ENCODE measurements at places on chromosomes 16 and 17.

DNA sequence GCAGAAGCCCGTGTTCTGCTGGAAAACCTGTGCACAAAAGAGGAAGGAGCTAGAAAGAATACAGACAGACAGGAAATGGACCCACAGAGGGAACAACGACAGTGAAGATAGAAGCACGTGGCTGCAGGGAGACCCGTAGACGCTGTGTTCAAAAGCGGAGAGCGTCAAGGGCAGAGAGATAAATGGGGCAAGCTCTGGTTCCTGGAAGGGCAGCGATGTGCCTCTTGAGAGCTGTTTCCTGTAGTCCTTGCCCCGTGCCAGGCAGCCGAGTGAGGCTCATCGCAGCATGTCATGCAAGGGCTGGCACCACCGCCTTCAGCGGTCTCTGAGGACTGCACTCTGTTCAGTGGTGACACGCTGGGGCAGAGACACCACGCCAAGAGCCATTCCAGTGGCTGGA, 43.6 kb upstream of the CACNG5 start:
- peak; percentile 52 for DNase-seq

DNA sequence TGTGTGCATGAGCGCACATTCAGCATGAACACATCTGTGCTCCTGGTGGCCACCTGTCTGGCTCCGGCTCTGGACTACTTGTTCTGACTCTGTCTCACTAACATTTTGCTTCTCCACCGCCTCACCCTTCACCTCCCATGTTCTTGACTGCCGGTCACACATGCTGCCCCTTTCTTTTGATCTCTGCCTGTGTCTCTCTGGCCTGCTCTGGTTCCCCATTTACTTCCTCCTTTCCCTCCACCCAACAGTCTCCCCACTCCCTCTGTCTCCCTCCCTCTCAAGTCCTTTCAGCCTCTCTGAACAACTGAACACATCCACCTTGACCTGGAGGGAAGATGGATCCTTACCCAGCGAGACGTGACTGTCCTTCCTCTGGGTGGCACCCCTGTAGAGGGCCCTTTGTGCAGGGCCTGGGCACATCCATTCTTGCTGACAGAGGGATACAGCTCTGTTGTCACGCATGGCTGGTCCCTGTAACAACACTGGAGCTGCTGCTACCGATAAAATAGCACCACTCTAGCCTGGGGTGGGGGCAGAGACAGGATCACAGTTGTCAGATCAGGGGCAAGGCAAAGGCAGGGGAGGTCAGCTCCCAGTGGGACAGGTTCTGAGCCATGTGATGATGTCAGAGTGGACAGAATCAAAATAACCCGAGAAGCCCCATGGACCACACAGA, 11.0 kb downstream of the ZSCAN32 start:
- DNase-seq = no peak

- DNase-seq = no peak
Observed at GRCh38 chr16:30049871-30050270, 15.7 kb upstream of the ALDOA start.

- no peak for DNase-seq
Observed at GRCh38 chr17:52147872-52148271, 10.6 kb downstream of the CA10 start.

DNA sequence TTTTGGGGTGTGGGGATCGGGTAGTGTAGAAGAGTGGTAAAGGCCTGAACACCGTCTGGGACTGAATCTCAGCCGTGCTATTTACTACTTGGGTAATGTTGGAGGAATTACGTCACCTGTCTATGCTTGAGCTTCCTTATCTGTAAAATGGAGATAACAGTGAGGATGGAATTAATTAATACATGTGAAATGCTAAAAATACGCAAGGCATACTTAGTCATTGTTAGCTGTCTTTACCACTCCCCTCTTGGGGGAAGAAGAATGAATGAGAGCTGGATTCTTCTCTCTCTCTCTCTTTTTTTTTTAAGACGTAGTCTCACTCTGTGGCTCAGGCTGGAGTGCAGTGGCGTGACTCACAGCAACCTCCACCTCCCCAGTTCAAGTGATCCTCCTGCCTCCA, 41.1 kb upstream of the TANGO6 start:
- DNase-seq = no peak

DNA sequence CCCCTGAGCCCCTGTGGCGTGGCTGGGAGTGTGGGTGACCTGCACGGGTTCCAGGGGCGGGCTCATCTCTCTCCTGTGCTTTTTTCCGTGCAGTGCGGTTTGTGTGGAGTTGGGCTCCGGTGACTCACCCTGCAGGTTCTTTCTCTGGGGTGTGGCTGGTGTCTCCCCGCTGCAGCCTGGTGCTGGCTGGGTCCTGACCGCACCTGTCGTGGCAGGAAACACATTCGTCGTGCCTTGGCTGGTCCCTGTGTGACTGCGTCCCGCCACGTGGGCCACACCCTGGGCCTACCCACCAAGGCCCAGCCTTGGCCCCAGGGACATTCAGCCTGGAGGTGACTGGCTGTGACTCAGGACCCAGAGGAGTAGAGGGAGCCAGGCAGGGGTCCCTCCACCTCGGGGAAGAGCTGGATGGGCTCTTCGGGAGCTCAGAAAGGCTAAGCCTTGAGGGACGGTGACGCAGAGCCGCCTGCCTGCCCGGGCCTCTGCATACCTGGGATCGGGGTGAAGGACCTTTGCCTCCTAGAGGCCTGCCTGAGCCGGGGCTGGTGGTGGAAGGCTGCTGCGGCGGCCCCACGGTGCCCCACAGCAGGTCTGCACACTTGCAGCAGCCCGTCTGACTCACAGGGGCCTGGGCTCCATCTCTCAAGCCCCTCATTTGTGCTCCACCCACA, 7.8 kb downstream of the TRAF7 start:
- no peak for DNase-seq

GRCh38 chr17:79135628-79136405, 61.2 kb downstream of the ENGASE start:
- no peak for DNase-seq

GRCh38 chr17:33602981-33603380, 309.9 kb upstream of the ASIC2 start:
- no peak for DNase-seq

GRCh38 chr17:13761038-13761603, 159.4 kb upstream of the HS3ST3A1 start:
- no peak for DNase-seq

- DNase-seq = peak; percentile 73
Observed at GRCh38 chr17:27283060-27283459, 10.9 kb upstream of the WSB1 start.

- no peak for DNase-seq
Observed at GRCh38 chr16:79042886-79043285, 557.7 kb downstream of the MAF start.

GRCh38 chr17:1473170-1473569, 17.1 kb upstream of the CRK start:
- DNase-seq = no peak

DNA sequence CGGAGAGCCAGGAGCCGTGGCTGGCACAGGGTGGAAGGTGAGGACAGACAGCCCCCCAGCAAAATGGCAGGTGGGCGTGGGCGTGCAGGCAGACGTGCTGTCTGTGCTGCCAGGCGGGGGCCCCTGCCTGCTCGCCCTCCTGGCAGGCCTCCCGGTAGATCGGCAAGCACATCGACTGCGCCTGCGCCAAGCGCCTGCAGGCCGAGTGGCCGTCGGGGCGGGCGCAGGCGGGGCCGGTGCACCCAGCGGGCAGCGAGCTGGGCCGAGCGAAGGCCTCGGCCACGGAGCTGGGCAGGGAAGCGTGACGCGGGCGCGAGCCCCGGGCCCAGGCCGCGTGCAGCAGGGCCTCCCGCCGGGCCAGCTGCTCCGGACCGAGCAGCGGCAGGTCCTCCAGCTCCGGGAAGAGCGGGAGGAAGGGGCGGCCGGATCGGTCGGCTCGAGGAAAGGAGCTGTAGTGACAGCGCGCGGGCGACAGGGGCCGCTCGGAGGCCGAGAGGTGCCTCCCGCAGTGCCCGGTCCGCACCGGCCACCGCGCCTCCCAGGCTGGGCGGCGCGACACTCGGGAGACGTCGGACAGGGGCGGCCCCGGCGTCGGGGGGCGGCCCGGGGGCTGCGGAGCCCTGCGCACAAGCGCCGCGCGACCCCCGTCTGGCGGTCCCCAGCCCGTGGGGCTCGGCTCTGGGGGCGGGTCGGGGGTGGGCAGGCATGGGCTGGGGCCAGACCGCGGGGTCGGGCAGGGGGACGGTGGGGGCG, 16.9 kb downstream of the GRIN2C start:
- DNase-seq = peak; percentile 80

DNA sequence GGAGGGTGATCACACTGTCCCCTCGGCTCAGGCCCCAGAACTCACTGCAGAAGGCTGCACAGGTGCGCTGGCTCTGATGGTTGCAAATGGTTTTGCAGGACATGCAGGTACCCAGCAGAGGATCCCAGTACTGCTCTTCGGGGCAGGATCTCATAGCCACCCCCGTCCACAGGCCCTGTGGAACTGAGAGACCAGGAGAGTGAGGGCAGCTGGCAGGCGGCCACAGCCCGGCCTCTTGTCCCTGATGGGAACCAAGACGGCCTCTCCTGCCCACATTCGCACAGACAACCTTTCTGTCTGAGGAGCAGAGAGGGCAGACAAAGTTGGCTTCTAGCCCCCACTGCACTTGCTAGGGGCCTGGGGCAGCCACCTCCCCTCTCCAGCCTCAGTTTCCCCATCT, 19.5 kb downstream of the TNFRSF13B start:
- DNase-seq = no peak

- DNase-seq = no peak
Observed at GRCh38 chr16:75121949-75122568, 5.5 kb upstream of the LDHD start.

DNA sequence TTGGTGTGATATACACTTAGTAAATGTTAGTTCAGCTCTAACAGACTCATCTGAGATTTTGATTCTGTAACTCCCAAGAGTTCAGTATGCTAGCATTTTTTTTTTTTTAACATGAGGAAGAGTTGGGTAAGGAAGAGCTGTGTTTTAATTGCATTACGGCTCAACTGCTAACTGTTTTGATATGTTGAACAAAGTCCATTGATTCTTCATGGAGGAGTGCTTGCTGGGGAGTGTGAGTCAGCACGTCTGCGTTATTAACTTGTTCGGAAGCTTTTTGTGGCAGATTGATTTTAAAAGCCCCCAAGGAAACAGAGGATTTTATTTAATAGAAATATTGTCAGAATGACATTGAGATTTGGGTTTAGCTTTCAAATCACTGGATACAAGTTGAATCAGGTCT, 45.8 kb downstream of the PITPNC1 start:
- no peak for DNase-seq

GRCh38 chr17:77400445-77400870, 259.7 kb downstream of the SEC14L1 start:
- peak; percentile 47 for DNase-seq

DNA sequence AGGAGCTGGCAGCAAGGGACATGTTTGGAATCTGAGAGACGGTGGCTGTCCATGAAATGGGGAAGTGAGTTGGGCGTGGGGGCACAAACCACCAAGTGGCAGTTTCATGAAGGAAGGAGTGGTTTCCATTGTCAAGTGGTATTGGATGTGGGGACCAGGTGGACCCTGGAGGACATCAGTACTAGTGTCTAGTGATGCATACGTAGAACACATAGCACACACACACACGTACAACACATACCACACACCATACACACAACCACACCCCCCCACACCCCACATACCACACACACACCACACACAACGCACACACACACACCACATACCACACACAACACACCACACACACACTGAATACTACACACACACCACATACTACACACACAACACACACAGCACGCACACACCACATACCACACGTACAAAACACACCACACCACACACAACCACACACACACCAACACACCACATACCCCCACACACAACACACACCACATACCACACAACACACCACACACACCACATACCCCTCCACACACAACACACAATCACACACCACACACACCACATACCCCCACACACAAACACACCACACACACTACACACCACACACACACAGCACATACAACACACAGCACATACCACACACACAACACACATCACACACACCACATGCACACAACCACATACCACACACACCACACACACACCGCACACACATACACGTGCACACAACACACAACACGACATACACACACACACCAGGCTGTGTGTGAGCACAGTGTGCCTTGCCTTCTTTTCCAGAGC, 41.1 kb upstream of the GSE1 start:
- peak; percentile 83 for DNase-seq

- no peak for DNase-seq
Observed at GRCh38 chr16:12513791-12514175, 289.9 kb downstream of the CPPED1 start.

DNA sequence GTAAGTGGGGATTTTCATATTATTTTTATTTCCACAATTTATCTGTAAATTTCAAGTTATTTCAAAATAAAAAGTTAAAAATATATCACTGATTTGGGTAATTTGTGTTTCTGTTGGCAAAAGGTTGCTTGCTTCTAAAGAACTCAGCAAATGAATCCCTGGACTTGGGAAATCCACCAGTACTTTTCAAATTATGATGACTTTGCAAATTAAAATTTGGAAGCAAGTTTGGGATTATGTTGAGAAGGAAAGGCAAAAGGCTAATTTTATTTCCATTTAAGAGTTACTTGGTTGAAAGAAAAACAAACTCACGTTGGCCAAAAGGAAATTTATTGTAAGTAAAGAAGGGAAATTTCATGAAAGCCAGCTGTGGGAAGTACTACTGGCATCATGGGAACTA, 220.3 kb downstream of the MAP2K6 start:
- DNase-seq = no peak

- peak; percentile 27 for DNase-seq
Observed at GRCh38 chr17:70375813-70376770, 206.8 kb downstream of the KCNJ2 start.
